ENCODE measurements at places on chromosomes 6 and 20. TPM values are rescaled to one million over a fixed set of nuclear protein-coding genes. Genes with fewer than 3 reads are reported as not detected.

DNA sequence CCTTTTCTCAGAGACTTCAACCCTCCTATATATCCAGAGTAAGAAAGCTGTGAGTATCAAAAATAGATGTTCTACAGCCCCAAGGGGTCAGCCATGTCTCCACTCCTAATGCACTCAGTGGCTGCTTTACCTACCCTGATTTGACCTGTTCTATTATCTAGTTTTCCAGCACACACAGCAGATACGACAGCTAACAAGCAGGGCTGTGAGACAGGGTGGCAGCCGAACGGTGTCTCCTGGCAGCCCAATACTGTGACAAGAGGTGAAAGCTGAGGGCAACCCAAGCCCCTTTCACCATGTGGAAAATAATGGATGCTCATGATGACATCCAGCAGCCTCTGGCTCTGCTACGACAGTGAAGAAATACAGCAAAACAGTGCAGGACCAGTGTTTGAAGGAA, 67.9 kb downstream of the KIF13A start:
- H3K27me3 ChIP-seq: no peaks in the 10 kb centered on the region
- H3K36me3 ChIP-seq: no peaks in the 10 kb centered on the region
- no peak overlapping the region for H3K4me3 ChIP-seq

Gene CFAP61
- total RNA-seq: 0.27 TPM

GRCh38 chr20:4549711-4550259, 171.9 kb upstream of the PRND start:
- H3K27me3 ChIP-seq: no peaks in the 10 kb centered on the region
- no peaks in the 10 kb centered on the region for H3K36me3 ChIP-seq
- H3K4me1 ChIP-seq: no peaks in the 10 kb centered on the region
- no peak overlapping the region for H3K27ac ChIP-seq
- H3K4me3 ChIP-seq: no peak overlapping the region

Gene ZNF391
- total RNA-seq: 1.7 TPM

GRCh38 chr20:44109951-44110361, 77.0 kb downstream of the JPH2 start:
- no peak for DNase-seq
- no peak overlapping the region for H3K4me3 ChIP-seq

All from HepG2 (cell line).